ENCODE measurements at places on chromosomes 1 and 21. TPM values are rescaled to one million over a fixed set of nuclear protein-coding genes. Genes with fewer than 3 reads are reported as not detected.

The BROX gene
- 64.3 TPM for total RNA-seq

The HMGCS2 gene
- not detected for total RNA-seq

The TMEM69 gene
- 25.5 TPM for total RNA-seq

The NRAS gene
- total RNA-seq, result 37.8 TPM

The MAP3K7CL gene
- 0.50 TPM for total RNA-seq

Measured in PC-9 (cell line).